ENCODE measurements at places on chromosomes 1 and 21. TPM values are rescaled to one million over a fixed set of nuclear protein-coding genes. Genes with fewer than 3 reads are reported as not detected.

E2F2 gene
- total RNA-seq = 0.14 TPM

CELA3B gene
- not detected for total RNA-seq

DISP3 gene
- under 0.01 TPM for total RNA-seq

SIM2 gene
- total RNA-seq = under 0.01 TPM

TMEM52 gene
- not detected for total RNA-seq

SPRR2B gene
- not detected for total RNA-seq

TRIM67 gene
- not detected for total RNA-seq

CYP4Z1 gene
- total RNA-seq = not detected

CDKN2C gene
- total RNA-seq = 10.4 TPM

TIAM1 gene
- total RNA-seq = 0.37 TPM

CHIA gene
- total RNA-seq = not detected

CADM3 gene
- total RNA-seq = under 0.01 TPM

PAQR6 gene
- total RNA-seq = 0.28 TPM

PCSK9 gene
- 13.7 TPM for total RNA-seq

OR2T11 gene
- total RNA-seq = not detected

DENND2D gene
- 10.1 TPM for total RNA-seq
